H7 (cell line): ENCODE measurements at places on chromosomes 7 and 10. TPM values are rescaled to one million over a fixed set of nuclear protein-coding genes. Genes with fewer than 3 reads are reported as not detected.

Gene C10orf53
- total RNA-seq, result not detected in 2 replicates

Gene FAM241B
- 5.8 and 8.4 TPM in 2 replicates for total RNA-seq

- DNase-seq, result no peak
These were observed 44.8 kb downstream of the HDAC9 start for GRCh38 chr7:18540396-18540795.

Gene FGFR2
- total RNA-seq, result 47.1 and 71.1 TPM in 2 replicates

DNA sequence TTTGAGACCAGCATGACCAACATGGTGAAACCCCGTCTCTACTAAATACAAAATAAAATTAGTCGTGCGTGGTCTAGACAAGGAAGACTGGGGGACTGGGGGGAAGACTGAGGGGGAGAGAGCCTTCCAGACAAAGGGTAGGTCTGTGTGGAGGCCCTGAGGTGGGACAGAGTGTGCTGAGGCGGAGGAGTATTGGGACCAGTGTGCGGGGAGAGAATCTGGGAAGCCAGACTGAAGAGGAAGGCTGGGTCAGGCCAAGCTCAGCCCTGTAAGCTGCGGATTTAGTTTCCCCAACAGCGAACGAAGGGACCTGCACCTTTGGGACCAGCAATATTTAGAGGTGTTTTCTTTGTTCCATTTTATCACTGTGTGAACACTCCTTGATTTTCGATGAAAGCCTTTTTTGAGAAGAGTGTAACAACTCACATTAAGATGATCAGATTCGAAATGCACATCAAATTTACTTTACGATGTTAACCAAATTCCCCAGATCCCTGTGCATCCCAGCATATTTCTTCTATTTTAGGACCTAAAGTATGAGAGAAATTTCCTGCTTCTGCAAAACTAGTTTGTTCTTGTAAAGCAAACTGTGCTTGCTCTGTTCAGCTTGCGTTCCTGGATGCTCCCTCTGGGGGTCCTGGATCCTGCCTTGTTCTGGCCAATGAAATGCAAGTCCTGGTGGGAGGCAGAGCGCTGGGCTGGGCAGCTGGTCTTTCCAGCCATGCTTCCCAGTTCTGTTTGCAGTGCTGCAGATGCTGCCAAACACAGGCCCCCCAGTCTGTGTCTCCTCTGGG, 39.4 kb downstream of the PLAU start:
- DNase-seq, result peak; percentile 79

DNA sequence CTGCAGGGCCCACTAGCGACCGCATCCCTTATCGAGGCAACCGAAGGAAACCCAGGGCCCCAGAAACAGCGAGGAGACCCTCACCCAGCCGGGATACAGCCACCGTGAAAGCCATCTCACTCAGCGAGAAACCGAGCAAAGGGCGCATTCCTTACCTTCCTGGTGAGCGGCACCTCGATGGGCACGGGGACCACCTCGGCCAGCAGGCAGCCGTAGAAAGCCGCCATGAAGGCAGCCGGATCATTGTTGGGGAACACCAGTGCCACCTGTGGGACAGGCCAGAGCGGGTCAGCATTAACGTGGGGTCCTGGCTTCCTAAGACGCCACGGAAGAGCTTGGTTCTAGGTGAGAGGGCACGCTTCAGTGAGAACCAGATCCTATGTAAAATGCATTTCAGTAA, 263.7 kb downstream of the ZMYND11 start:
- no peak for DNase-seq

Gene NAT16
- total RNA-seq, result 0.30 and 0.59 TPM in 2 replicates

DNA sequence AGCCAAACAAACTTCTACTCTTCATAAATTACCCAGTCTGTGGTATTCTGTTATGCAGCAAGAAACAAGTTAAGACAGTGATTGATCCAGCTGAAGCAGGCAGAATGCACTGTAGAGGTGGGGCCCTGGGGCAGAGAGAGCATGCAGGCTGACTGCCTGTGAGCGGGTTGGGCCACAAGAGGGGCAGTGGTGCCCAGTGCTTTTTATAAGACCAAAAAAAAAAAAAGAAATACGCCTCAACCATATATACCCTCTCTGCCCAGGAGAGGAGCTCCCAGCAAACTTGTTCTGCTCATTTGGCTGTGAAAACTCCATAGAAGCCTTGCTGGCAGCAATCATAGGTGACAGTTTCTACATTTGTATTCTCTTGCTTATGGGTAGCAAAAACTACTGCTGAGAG, 104.7 kb downstream of the SORBS1 start:
- no peak for DNase-seq

Gene EVX1
- not detected in 2 replicates for total RNA-seq

- no peak for DNase-seq
These were observed at the start of gene OLAH for GRCh38 chr10:15043674-15044073. TSS of gene OLAH (plus strand) at chr10:15043943. CDS start at chr10:15047289, 3,346 bp downstream.

DNA sequence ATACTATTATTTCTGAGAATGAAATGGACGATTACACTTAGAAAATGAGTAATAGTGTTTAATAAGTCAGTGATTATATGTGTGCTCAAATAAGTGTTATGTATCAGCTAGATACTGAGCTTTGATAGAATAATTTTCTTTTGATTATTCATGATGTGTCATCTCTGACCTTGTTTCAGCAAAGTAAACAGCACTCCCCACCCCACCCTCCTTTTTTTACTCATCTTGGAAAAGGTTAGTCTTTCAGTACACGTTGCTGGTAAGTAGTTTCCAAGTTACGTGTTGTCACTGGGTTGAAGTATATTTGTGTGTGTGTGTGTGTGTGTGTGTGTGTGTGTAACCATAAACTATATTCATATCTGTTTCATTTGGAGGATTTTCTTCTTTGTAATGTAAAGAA, 84.1 kb downstream of the GNAI1 start:
- no peak for DNase-seq

DNA sequence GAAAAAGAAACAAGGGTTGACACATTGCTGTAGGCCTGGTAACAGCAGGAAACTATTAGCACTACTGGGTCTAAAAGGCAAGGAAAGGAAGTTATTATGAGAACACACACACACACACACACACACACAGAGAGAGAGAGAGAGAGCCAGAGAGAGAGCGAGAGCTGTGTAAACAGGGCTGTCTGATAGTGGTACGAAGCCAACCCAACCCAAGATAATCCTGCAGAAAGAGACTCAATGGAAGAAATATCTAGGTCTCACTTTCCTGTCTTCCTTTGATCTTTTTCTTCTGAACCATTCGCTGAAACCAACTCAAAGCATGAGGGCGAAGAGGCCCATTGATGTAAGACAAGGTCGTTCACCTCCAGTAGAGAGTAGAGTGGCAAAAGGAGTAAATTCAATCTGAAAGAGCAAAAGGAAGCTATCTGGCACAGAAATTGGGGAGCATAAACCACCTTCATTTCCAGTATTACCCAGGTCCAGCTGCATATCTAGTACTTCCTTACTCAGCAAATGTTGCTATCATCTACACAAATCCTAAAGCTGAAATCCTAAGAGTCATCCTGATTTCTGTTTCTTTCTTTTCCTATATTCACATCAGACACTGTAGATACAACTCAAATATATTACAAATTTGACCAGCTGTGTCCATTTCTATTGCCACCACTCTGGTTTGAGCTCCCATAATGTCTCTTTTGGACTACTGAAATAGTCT, 110.2 kb downstream of the TMEM26 start:
- DNase-seq, result no peak

- no peak for DNase-seq
These were observed 21.7 kb upstream of the PCGF5 start for GRCh38 chr10:91198781-91199180.

- DNase-seq, result no peak
These were observed 14.6 kb upstream of the DRGX start for GRCh38 chr10:49410365-49411074.

Gene COBL
- 4.2 and 4.6 TPM in 2 replicates for total RNA-seq

DNA sequence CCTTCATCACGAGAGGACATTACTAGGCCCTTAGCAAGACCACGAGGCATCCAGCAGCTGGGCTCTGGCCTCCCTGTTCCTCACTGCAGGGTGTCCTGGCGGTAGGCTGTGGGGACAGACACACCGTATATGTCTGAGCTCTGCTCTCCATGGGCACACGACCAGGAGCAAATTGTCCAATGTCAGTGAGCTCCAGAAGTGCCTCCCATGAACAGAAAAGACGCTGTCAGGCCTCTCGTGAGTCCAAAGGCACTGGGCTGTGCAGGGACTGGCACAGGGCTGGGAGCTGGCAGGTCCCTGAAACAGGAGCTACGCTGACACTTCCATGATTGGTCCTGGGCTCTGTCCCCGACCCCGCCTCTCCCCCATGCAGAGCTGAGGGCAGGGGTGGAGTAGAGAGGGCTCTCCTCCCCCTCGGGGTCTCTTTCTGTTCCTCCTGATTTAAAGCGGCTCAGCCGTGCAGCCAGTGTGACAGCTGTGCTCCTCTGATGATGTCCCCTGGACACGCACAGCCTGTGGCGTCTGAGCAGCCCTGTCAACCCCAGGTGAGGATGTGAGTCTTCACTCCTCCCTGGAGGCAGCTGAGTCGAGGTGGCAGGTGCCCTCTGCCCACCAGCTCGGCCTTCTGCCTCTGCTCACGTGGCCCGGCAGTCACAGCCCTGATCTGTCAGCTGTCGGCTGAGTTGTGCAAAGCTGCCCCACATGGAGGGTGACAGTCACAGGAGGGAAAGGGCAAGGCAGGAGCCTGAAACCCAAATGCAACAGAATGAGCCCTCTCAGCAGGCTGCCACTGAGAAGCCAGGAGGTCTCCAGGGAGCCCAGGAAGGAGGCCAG, 13.0 kb downstream of the ANTXRL start:
- no peak for DNase-seq
